ENCODE measurements at places on chromosomes 6 and 20.

- no peak for DNase-seq
Measured at GRCh38 chr6:163710532-163711470, 296.3 kb downstream of the QKI start.

DNA sequence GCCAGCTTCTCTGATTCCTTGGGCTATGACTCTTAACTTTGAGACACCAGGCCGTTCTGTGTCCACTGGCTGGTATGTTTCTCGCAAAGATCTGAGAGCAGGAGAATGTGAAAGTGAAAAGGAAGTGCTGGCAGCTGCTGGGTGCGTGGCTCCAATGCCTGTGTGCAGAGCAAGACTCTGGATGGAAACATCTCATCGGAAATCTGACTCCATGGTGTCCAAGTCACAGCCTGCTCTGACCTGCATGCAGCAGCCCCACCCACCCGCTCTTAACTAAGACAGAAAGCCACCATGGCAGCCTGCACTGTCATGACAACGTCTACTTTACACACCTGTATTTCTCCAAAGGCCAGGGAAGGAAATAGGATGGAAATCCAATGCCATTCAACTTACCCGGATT is 66.3 kb upstream of the MPC1 start:
- DNase-seq: no peak

DNA sequence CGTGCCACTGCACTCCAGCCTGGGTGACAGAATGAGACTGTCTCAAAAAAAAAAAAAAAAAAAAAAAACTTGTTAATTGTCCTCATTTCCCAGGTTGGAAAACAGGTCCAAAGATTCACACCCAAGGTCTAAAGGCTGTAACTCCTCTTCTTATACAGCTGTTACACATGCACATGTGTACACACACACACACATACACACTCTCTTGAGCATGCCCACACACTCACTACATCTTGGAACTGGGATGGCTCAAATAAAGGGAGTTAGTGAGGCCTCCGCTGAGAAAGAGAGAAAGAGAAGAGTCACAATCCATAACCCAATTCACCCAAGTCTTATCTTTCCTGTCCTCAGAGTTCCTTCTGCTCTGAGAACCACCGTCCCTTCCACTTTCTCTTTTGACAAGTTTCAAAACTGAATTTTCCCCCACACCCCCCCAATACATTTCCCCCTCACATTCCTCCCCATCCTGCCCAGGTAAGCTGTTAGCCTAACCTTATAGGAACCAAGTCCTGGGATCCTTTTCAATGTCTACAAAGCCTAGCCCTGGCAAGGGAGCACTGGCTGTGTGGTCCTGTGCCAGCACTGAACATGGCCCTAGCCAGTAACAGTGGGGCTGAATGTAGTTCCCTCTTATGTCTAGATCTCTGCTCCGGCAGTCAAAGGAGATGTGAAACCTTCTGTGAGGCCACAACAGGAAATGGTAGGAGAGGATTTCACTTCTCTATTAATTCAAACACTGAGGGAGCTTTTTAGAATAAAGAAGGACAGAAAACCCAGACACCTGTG is 3.2 kb upstream of the HLA-DMB start:
- DNase-seq: no peak

- no peak for DNase-seq
Measured at GRCh38 chr6:130677312-130677711, 149.9 kb upstream of the SMLR1 start.

DNA sequence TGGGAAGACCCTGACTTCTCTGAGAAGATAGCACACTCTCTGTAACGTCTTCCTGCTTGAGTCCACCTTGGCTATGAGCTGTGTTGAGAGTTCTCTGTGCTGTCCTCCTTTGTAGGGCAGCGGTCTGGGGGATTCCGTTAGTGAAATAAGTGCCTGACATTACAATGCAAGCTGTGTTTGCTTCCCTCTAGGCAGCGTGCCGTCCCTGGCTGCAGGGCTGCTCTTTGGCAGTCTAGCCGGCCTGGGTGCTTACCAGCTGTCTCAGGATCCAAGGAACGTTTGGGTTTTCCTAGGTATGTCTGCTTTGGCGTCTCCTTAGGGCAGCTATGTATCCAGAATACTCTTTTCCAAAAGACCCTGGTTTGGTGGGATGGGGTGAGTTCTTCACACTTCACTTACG is 2.8 kb downstream of the TMEM14C start:
- no peak for DNase-seq

DNA sequence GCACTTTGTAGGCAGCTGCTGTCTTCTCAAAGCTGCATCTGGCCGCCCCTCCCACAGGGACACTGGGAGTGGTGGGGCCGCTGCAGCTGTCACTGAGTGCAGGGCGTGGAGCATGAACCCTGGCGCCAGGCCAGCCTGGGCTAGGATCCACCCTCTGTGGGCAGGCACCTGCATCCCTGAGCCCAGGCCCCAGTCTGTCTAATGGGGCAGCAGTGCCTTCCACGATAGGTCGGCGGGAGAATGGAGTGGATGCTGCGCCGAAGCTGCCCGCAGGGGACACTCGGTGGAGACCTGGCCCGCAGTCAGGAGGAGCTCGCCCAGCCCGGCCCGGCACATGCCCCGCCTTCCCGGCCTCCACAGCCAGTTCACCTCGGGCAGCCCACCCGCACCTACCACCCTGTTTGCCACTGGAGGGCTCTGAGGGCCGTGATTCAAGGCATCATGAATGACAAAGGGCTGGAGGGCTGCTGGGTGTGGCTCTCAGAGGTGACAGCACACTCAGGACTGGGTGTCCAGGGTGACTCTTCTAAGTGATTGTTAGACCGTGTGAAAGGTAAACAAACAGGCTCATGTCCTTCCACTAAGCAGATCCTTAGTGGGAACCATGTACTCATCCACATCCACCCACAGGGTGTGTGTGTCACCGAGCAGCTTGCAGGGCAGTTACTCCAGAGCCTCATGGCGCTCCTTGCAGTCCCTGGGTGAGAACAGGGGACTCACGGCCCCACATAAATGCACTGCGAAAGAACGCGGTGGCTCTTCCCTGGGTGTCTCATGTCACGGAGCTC is 133.9 kb downstream of the AGPAT4 start:
- no peak for DNase-seq

DNA sequence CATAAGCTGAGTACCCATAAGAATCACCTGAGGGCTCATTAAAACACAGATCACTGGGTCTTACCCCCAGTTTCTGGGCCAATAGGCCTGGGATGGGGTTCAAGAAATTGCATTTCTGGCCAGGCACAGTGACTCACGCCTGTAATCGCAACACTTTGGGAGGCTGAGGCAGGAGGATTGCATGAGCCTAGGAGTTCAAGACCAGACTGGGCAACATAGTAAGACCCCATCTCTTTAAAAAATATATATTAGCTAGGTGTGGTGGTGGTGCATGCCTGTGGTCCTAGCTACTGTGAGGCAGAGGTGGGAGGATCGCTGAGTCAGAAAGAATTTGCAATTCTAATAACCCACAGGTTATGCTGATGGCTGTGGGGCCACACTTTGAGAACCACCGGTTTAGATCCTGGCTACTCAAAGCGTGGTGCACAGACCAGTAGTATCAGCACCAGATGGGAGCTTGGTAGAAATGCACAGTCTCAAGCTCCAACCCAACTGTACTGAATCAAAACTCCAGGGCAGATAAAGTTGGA is 2.0 kb downstream of the CCM2L start:
- no peak for DNase-seq

GRCh38 chr6:40798069-40798770 is 211.1 kb upstream of the LRFN2 start:
- no peak for DNase-seq
